ENCODE measurements at places on chromosomes 6 and 20.

GRCh38 chr6:34743625-34744293, 13.5 kb upstream of the SNRPC start:
- DNase-seq = no peak

DNA sequence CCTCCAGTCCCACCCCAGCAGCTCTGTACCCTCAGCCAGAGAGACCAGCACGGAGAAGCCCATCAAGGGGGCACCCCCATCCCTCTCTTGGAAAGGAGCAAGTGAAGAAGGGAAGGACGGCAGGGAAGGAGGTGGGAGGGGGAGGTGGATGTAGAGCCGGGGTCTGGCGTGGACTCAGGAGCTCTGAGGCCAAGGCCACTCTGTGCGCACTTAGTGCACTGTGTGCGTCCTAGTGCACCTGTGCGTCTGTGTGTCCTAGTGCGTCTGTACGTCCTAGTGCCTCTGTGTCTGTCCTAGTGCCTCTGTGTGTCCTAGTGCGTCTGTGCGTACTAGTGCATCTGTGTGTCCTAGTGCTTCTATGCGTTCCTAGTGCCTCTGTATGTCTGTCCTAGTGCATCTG, 54.2 kb downstream of the DSTN start:
- DNase-seq = no peak

DNA sequence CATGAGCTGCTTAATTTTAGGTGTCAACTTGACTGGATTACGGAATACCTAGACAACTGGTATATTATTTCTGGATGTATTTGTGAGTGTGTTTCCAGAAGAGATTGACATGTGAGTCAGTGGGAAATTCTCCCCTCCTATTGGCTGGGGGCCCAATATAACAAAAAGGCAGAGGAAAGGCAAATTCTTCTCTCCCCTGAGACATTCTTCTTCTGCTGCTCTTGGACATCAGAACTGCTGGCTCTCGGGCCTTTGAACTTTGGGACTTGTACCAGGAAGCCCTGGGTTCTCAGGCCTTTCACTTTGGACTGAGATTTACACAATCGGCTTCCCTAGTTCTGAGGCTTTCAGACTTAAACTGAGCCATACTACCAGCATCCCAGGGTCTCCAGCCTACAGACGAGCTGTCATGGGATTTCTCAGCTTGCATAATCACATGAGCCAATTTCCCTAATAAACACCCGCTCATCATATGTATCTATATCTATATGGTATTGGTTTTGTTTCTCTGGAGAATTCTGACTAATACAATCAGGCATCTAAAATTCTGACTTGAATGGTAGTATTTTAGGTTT, 7.6 kb upstream of the BTN3A3 start:
- DNase-seq = no peak

GRCh38 chr6:158369241-158369640, 57.0 kb downstream of the TULP4 start:
- DNase-seq = no peak

DNA sequence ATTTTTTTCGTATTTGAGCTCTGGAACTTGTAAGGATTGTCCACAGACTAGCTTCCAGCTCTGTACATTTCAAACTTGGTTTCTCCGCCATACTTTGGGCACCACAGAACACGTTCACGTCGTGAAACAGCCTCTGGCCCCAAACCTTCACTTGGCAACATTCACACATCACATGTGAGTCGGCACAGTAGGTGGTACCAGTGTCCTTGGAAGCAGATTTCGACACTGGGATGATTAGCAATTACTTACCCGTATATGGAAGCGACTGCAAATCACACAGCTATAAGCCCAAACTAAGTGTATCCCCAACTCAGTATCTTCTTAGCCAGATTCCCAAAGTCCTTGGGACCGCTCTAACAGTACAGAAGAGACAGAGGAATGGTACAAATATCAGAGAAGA, 60.2 kb downstream of the MAFB start:
- no peak for DNase-seq

DNA sequence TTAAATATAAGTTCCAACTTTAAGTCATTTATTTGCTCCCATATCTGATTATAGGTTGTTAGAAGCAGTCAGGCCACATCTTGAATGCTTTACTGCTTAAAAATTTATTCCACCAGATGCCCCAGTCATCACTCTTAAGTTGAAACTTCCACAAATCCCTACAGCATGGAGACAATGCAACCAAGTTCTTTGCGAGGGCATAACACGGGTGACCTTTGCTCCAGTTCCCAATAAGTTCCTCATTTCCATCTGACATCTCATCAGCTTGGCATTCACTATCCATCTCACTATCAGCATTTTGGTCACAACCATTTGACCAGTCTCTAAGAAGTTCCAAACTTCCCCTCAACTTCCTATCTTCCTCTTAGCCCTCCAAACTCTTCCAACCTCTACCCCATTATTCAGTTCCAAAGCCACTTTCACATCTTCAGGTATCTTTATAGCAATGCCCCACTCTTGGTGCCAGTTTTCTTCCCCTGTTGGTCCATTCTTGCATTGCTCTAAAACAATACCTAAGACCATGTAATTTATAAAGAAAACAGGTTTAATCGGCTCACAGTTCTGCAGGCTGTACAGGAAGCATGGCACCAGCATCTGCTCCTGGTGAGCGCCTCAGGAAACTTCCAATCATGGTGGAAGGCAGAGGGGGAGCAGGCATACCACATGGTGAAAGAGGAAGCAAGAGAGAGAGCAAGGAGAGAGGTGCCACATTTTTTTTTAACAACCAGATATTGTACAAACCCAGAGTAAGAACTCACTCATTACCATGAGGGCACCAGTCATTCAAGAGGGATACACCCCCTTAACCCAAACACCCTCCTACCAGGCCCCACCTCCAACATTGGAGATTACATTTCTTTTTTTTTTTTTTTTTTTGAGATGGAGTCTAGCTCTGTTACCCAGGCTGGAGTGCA, 15.9 kb upstream of the ITPR3 start:
- DNase-seq = no peak

DNA sequence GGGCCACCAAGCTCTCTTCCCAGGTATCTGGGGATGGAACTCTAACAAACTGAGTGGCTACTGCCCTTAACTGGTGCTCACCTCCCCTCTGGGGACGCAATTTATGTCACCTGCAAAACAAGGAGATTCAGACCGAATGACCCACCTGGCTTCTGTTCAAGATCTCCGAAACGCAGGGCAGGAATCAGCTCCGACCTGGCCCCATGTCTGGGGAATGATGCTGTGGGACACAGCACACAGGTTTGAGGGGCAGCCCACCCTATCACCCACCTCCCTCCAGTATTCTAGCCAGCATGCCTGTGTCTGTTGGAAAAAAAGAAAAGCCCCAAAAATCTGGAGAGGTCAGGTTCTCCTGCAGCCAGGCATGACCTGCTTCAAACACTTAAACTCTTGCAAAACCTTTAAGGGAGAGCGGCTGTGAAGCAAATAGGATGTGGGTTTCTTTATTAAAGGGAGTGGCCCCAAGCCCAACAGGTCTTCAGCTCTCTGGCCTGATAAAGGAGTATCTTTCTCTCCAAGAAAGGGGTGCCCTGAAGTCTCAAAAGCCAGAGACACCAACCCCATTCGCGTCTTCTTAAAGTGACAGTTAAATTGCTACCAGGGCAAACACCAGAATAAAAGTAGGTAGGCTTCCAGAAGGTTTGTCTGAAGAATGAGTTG, 6.4 kb downstream of the PREX1 start:
- no peak for DNase-seq

- no peak for DNase-seq
Observed at GRCh38 chr20:37905671-37906613, 3.0 kb downstream of the VSTM2L start.

DNA sequence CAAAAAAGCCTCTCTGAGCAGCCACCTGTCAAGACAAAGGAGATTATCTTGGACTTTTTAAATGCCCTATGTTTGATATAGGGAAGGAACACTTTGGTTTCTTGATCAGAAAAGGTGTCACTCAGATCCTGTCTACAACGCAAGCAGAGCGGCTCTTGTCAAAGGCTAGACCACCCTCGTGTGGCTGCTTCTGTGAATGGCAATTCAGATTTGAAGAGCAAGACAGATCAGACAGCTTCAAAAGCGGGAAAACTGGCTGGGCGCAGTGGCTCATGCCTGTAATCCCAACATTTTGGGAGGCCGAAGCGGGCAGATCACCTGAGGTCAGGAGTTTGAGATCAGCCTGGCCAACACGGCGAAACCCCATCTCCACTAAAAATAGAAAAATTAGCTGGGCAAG, 10.1 kb upstream of the NXT1 start:
- no peak for DNase-seq

- DNase-seq = no peak
Observed at GRCh38 chr6:12507636-12508035, 208.9 kb upstream of the PHACTR1 start.

- no peak for DNase-seq
Observed at GRCh38 chr6:165968408-165968807, 199.2 kb downstream of the TBXT start.

DNA sequence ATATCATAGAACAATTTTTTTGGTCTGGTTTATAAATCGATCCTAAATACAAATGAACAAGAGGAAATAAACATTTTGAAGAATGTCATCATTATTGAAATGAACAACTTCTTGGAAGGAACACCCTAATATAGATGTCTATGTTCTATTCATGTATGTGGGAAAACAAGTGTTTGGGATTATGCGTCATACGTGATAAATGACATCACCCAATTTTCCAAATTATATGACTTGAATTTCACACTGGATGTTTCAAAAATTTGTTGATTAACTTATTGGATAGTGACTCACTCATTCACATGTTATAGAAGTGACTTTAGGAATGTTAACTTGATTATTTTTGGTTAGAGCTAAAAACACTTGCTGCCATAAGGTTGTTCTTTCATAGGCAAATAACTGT, 18.6 kb downstream of the ARMC2 start:
- DNase-seq = no peak

DNA sequence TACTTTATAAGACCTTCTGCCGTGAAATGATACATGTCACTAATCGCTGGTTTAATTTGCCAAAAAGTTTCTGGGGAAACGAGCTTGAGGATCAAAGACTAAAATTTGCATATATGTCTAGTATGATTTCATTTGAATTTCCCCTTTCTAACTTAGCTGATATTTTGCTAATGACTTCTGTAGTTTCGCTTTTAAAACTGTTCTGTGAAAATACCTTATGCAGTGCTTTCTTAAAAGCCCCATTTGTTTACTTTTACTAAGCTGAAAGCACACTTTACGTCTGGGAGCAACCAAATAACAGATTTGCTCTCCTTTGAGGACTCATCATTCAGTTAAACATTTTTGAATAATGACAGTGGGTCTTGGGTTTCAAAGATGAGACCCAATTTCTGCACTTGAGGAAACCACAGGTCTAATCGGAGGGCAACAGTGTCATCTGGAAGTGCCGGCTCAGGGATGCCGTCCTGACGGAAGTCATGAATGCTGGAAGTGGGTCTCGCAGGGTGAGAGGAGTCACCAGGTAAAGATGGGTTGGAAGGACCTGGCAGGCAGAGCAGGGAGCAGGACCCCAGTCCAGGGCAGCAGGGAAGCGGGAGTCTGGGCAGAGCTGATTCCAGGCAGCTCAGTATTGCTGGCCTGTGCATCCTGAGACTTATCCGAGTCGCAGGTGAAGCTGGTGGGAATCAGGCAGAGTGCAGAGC, 33.2 kb downstream of the PLEKHG1 start:
- DNase-seq = no peak

DNA sequence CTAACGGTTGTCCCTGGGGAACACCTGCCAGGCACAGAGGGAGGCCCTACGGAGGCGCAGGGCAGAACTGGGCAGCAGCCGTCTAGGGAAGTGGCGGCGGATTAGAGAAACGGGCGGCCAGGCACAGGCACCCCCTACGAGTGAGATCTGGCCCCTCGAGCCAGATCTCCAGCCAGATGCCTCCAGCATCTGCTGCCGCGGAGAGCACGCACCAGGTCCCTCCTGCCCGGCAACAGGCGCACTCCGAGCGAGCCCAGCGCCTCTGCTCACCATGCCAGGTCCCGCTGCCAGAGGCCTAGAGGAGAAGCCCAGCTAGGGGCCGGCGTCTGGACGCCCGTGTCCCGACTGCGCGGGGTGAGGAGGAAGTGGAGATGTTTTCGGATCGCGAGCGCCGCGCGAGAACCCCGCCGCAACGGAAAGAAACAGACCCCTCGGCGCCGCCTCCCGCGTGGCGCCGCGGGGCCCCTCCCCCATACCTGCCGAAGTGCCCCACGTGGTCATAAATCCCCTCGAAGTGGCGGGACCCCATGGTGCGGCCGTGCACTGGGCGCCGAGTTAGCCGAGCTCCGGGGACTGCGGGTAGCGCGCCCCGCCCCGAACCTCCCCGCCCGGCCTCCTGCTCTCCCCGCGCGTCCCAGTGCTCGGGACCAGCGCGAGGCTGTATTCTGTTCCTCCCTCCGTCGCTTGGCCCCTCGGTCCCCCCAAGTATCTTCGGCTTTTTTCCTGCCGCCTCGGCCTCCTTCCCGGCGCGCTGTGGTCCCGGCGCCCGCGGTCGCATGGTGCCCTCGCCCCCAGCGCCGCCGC, at the start of gene SLC22A16:
TSS of gene SLC22A16 (minus strand) at position 568 of the 804 bp plus-strand sequence. CDS start at position 529, 39 bp downstream.
- no peak for DNase-seq

- no peak for DNase-seq
Observed at GRCh38 chr20:38023181-38024001, 9.9 kb downstream of the TTI1 start.

DNA sequence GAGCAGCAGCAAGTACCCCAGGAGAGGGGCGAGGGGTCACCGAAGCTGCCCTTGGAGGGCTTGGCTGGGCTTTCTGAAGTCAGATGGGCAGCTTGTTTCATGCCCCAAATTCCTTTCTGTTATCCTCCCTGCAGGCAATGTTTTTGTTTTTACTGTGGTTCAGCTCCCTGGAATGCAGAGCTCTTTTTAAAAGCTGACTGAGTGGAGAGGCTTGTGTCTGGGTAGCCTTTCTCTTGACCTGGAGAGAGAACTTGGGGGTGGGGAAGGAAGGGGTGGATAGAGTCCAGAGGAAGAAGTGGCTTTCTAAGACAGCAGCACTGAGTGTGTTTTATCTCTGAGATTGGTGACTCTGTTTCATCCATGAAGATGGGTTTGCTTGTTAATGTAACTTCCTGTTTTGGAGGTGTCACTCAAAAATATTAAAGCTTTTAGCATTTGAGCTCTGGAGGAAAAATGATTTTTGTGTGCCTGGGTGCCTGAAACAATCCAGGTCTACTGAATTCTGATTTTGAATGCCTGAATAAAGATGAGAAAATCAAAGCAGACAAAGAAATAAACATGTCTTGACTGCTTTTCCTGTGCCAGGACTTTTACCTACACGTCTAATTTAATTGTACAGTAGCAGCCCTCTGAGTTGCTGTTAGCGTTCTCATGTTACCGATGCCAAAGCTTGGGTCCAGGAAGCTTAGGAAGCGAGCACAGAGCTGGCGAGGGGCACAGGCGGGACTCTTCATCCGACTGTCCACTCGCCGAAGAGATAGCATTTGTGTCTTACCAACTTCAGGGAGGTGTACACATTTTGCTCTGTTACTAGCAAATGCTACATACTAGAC, 78.2 kb upstream of the EEF1E1 start:
- no peak for DNase-seq

GRCh38 chr6:158910484-158911440, 89.2 kb downstream of the RSPH3 start:
- no peak for DNase-seq

GRCh38 chr6:57313711-57314471, 3.5 kb upstream of the PRIM2 start:
- no peak for DNase-seq

- DNase-seq = peak; percentile 9
Observed at GRCh38 chr6:109486068-109486467, 3.0 kb upstream of the ZBTB24 start.

Measured in DMS153 (cell line).